ENCODE measurements at places on chromosomes 1 and 21. TPM values are rescaled to one million over a fixed set of nuclear protein-coding genes. Genes with fewer than 3 reads are reported as not detected.
A peak's percentile ranks its signal among the peaks of the same experiment; 100 is the strongest.

Gene LRRC71
- total RNA-seq = not detected

DNA sequence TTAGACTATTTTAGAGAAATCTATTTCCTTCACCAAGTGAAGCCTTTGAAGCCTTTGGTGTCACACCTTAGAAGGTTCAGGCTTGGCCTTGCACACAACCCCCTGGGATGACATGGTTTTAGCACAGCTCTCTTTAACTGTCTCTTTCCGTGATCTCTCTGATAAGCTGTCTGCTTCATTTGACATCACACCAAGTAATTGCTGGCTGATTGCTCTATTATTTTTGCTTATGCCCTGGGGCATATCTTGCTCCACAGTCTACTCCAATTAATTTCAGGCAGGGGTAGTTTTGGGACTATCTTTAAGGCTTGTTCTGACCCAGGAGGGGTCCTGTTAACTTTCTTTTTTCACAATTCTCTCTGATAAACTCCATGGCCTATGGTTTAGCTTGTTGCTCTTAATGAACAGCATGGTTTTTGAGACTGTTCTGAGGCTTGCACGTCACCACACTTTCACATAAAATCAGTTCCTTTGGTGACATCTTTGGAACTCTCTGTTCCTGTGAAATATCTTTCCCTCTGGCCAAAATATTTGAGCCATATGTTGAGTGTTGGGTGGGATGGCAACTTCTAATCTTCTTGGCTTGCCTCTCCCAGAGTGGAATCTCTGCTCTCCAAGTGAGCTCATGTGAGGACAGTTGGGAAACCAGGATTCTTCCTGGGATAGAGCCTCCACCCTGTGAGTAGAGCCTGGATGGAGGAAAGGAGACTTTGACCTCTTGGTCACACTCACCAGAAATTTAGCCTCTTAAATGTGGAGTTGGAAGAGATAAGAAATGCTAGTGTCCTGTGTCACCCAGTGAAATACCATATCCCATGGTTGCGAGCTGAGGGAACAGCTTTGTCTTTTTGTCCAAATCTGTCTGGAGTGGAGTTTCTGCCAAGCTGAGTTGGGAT is 63.6 kb downstream of the MAP3K21 start:
- DNase-seq = no peak

DNA sequence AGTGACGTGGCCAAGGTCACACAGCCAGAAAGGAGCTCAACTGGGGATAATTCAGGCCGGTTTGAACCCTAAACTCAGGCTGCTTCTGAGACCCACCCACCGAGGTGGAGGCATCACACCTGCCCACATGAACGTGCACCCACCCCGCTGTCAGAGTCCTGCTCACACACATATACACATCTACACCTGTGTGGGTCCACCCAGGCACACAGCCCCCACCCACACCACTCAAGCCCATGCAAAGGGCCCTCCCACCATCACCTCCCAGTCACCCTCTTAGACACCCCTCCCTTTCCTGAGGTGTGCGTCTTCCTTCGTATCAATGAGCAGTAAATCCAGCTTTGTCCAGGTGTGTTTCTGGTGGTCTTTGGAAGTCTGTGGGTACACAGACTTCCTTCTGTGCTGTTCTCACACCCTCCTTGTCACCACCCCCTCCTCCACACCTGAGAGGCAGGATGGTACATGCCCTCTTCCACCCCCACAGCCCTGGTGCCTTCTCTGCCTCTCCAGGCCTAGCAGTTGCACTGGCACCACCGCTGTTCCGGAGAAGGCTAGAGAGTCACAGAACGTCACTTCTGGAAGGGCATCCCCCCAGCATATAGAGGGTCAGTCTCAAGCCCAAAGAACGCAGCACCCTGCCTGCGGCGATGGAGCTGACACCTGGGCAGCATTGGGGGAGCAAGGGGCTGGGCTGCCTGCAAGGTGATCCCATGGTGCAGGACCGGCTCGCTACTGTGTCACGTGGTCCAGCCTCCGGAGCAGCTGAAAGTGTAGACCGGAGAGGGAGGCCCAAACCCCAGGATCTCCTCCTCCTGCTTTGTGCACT is 18.9 kb upstream of the FAM131C start:
- DNase-seq = no peak

DNA sequence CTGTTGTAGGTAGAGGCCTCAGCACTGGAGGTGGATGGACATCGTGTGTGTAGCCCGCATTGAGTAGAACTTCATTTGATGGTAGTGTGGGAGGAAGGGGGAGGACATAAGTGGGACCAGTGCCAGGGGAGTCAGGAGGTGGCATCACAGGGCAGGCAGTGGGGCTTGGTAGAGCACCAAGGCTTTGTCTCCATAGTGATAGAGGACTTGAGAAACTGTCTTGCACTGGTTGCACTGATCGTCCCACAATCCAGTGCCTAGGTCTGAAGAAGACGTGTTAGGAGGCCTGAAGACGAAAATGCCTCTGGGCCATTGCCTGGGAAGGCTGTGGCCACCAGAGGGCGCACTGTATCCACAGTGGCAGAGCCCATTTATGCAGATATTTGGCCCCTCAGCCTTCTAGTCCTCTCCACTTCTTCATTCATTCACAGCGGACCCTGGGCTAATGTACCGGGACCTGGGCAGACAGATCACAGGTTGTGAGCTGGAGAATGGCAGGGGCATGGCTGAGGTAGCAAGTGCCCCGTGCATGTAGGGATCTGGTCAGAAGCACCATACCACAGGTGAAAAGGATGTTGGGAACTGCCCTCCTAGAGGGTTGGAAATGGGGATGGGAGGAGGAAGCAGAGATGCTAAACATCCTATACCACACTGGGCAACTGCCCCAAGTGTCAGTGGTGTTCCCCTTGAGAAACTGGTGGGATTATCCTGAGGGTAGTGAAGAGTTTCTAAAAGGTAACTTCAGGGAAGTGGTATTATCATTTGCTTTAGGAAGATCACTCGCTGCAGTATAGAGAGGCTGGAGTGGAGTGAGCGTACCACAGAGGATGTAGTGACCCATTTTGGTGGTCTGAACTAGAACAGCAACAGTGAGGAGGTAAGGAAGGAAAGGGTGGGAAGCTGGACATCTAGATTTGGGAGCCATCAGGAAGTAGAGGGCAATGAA is 95.3 kb downstream of the PIK3R3 start:
- DNase-seq = peak; percentile 77

DNA sequence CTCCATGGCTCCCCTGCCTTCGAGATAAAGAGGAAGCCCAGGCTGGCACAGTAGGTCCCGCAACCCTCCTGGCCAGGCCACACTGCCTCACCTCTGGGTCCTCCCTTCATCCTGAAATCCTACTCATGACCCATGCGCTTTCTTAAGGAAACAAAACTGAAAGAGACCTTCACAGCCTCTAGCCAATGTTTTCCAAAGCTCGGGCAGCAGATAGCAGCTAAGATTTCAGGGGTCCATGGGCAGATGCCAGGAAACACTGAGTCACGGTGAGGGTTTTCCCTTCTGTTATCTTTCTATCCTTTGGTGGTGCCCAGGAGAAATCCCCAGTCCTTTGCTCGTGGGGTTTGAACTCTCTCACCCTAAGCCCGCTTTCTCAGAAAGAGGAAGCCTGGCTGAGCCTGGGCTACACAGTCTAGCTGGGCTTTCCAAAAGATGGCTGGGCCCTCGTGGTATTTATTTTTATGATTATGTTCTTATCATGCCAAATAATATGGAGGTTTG is 26.6 kb downstream of the TTC39A start:
- peak; percentile 66 for DNase-seq

DNA sequence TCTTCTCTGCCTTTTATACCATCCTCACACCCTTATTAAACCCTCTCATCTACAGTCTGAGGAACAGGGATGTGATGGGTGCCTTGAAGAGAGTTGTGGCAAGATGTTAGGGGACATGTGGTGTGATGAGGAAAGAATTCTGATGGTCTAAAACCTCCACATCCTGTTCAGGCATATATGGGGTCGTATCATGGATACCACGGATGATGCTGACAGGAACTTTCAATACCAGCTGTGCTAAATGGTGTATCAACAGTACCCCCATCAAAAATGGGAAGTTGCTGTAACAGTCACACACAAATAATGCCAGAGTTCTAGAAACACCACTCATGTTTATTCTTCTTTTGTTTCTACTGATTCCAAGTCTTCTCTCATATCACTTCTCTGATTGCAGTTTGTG is 12.9 kb downstream of the OR2T6 start:
- DNase-seq = no peak

Gene CHD1L
- total RNA-seq = 47.5 TPM

Gene SLC30A10
- total RNA-seq = not detected

DNA sequence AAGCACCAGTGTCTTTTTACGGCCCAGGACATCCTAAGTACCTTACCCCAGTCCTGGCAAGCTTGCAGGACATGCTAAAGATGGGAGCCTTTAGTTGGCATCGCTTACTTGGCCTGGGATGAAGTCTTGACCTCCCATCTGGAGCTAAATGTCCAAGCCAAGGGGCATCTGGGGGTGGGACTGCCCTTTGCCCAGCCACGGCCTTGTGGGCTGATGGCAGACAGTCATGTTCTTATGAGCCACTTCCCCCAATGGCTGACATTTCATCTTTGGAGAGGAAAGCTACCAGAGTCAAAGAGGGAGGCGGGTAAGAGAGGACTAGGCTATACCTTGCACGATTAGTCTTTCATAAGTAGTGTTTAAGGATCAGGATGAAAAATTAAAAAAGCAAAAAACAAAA is 32.2 kb downstream of the OPTC start:
- DNase-seq = no peak

GRCh38 chr1:2148691-2149090 is 45.9 kb downstream of the FAAP20 start:
- DNase-seq = no peak

Gene S100A7A
- not detected for total RNA-seq

DNA sequence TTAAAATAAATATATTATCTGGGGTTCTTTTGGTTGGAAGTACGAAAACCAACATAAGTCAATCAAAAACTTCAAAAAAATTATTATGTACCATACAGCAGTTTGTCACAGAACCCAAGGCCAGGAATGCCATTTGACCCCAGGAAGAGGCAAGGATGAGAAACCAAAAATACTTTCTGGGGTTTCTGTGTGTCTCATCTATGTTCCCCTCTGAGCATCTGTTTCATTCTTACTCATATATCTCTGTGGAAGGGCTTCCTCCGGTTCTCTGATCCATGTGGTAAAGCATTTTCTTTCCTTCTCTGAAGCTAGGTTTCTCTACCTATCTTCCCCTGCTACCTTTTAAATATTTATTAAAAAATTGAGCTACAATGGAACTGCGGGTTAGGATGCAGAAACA is 9.8 kb upstream of the FCRL1 start:
- no peak for DNase-seq

Gene IFI44
- total RNA-seq = 2.7 TPM

Gene ICOSLG
- total RNA-seq = under 0.01 TPM

Gene KLHL21
- total RNA-seq = 12.0 TPM

GRCh38 chr1:184483101-184483683 is 96.4 kb downstream of the C1orf21 start:
- DNase-seq = peak; percentile 83

Gene MSH4
- total RNA-seq = under 0.01 TPM

Gene NOTCH2
- 128 TPM for total RNA-seq

DNA sequence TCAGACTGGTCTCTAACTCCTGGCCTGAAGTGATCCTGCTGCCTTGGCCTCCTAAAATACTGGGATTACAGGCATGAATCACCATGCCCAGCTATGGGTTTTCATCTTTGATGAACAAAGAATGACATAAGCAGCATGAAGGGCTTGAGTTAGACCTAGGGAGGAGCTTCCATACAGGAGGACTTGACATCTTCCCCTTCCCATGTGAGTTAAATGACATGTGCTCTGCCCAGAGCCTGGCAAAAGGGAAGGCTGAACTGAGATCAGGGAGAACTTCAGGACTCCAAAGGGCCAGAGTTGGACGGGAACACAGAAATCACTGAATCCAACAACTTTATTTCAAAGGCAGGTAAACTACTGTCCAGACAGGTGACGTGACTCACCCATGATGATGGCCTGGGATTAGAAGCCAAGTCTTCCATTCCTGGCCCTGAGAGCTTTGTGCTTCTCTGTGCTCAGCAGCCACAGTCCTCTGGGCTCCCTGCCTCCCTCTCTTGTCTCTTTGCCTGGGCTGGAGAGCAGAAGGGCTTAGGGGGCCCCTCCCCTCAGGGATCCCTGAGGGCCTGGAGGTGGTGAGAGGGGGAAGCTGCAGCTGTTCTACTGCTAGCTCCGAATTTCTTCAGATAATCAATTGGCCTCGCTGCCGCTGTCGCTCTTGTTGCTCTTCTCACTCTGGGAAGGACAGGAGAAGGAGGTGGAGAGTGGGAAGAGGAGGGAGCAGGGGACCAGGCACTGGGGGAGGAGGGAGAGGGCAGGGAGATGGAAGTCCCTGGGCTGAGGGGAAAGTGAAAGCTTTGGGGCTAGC is 7.6 kb downstream of the NHLH1 start:
- no peak for DNase-seq

DNA sequence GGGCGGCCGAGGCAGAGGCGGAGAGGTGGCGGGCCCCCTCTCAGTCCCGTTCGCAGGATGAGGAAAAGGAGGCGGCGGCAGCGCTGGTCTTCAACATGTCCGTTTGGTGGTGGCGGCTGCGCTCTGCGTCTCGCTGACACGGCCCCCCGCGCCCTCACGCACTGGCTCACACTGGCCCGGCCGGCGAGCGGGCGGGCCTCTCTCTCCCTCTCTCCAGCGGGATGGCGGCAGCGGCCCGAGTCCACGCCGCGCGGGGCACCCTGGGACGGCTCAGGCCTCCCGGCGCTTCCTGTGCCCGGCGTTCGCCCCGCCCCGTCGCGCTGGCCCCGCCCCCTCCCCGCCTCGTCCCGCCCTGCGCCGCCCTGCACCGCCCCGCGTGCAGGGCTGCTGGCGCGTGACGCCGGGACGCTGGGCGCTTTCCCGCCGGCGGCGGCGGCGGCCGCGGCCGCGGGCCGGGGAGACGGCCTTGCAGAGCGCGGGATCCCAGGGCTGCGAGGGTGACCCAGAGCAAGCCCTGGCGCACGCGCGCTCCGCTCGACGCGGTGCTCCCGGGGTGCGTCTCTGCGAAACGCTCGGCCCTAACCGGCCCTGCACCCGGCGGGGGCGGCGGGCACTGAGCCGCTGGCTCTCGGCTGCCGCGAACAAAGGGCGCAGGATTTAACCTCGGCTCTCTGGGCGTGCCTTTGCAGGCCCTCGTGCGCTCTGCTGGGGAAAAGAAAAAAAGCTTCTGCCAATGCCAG is at the start of gene SCAF4:
Gene SCAF4 (minus strand): TSS at position 262 of the 740 bp plus-strand sequence. CDS start 426 bp downstream, outside the sequence.
- DNase-seq = peak; percentile 87

- DNase-seq = peak; percentile 85
These were observed 2.8 kb downstream of the KCNN3 start for GRCh38 chr1:154867064-154867825.
